ENCODE measurements at places on chromosomes 3 and 15.

DNA sequence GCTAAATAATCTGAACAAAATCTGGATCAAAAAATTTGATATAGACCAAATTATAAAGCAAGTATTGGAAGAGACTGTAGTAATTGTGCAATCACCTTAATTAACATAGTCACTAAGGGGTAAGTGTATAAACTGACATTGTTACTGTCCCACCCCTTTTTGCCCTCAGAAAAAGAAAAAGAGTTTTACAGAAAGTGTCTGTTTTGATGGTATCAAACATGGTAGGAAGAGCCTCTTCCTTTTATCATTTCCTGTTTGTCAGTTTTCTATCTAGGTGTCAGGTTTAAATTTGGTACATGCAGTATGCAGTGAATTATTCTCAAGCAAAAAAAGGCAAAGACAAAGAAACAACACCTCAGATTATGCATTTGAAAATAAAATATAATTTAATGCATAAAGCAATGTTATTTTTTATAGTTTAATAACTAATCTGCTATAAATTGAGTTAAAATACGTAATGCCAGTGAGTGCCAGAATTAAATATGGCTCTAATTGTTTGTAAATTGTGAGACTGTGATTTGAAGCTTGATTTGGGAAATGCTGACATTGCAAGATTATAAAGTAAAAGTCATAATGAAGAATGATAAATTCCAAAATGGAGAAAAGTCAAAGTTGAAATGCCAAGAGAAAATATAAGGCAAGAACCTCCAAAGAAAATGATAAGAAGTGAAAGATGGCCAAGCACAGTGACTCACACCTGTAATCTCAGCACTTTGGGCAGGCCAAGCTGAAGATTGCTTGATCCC lies 30.3 kb upstream of the CMC1 start:
- no peak for DNase-seq

DNA sequence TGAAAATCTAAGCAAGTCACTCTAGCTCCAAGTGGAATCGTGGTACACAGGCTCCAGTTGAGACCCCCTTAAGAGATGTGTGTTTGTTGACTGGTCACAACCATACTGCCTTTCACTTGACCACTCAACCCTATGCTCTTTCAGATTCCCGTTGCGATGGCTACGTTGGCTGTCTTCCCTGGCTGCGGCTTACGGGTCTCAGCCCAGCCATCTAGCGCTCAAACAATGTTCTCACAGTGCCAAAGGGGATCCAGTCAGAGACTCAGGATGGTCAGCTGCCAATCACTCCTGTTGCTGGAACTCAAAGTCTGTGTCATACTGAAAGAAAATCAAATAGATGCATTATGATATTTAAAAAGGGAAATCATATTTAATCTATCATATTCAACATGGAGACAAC lies 237.6 kb downstream of the ITPR1 start:
- DNase-seq: no peak

- DNase-seq: no peak
These were observed 810 bp upstream of the THRB start for GRCh38 chr3:24495326-24495994.

- DNase-seq: no peak
These were observed 94.5 kb downstream of the FBN1 start for GRCh38 chr15:48550822-48551525.

GRCh38 chr3:18425641-18426257 lies 610 bp upstream of the SATB1 start:
- DNase-seq: peak; percentile 69

DNA sequence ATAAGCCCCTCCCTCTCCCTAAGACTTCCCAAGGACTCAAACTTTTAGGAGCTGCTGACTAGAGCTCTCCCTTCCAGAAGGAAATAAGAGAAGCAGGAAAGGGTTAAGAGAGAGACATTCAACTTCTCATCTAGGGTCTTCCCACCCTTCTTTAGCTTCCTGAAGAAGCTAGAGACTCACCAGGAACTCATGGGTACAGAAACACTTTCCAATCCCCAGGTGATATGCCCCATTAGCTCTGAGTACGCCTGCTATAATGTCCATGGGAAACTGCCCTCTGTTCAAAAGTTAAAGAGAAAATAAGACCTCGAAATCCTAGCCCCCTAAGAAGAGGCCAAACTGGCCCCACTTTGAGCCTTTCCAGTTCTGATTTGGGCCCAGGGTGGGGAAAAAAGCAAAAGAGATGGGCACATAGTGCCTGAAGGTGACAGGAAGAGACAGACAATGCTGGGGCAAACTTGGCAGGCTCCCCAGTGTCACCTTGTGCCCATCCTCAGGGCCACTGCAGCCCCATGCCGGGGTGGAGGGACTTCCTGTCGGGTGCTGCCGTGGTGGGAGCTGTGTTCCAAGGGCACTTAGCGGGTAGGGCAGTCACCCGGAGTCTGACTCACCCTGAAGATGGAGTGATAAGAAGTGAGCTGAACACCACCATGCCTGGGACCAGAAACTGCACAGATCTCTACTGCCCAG lies 29.5 kb downstream of the CCDC12 start:
- peak; percentile 69 for DNase-seq

GRCh38 chr3:44992555-44993470 lies 16.8 kb downstream of the EXOSC7 start:
- DNase-seq: no peak

DNA sequence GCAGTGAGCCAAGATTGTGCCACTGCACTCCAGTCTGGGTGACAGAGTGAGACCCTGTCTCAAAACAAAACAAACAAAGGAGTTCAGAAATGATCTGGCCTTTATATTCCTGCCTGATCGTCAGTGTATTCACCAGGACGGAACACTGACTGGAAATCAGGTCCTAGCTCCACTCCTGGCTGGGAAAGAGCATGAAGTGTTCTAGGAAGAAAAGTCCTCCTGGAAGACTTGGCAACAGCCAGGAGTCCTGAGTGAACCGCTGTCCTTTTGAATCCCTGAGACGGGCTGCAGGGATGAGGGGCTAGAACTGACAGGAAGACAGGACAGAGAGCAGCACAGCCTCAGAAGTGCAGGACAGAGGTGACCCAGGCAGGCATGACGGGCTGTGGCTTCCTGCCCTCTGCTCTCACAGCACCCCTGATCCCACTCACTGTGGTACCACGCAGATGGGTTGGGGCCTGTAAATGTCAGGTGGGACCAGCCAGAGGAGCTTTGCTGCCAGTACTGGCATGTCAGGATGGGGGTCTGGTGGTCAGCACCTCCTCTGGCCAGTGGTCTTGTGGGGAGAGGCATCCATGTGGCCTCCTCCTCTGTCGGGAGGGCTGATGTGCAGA lies 23.5 kb downstream of the FAN1 start:
- DNase-seq: no peak

GRCh38 chr15:79243723-79244122 lies 38.8 kb upstream of the ANKRD34C start:
- no peak for DNase-seq

- no peak for DNase-seq
These were observed 3.9 kb downstream of the KCNMB2 start for GRCh38 chr3:178540184-178540583.

- DNase-seq: no peak
These were observed 81.4 kb downstream of the SHQ1 start for GRCh38 chr3:72766866-72767265.

DNA sequence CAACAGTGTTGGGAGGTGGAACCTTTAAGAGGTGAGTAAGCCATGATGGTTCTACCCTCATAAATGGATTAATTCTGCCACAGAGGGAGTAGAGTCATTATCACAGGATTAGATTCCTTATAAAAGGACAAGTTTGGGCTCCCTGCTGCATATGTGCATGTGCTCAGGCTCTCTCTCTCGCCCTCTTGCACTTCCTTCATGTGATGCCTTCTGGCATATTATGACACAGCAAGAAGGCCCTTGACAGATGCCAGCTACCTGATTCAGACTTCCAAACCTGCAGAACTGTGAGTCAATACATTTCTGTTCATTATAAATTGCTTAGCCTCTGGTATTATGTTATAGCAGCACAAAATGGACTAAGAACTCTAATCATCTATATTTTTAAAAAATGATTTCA lies 205.3 kb downstream of the CTNNB1 start:
- no peak for DNase-seq

Data from stimulated activated CD4-positive, alpha-beta T cell treated with anti-CD3 and anti-CD28 coated beads, Interleukin-1b, Interleukin-23, amount 100 ng/mL, for 48 hours (primary cell).